ENCODE measurements at places on chromosomes 1 and 21.

DNA sequence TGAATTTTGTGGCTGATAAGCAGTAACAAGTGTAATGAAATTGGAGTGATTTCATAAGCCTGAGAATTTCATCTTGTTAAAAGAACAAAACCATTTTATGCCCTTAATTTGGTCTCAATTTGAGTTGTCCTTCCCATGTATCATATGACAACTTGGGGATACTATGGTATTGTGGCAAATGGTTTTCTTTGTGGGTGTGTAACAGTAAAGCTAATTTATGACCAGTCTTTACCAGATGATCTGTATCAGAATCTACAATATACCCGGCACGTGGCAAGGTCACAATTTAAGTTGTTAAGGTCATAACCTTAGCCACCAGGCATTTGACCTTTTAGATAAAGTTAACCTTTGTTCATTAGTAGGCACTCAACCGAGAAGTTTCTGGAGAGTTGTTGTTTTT is 9.1 kb downstream of the NFIA start:
- no peak for DNase-seq

- DNase-seq = no peak
These were observed 515.3 kb upstream of the NR5A2 start for GRCh38 chr1:199512037-199512710.

DNA sequence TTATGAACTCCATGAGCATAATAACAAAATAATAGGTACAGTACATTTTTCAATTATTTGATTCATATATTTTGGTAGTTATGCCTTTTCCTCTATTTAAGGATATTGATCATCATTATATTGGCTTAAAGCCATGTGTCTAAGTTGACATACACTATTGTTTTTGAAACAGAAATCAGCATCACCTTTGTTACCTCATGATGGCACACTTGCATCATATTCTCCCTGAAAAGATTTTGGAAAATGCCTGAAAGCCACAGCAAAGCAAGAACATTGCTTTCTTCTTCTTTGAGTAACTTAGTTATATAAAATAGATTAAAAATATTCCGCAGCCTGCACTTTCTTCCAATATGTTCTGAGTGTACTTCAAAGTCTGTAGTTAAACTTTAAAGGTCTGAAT is 33.3 kb downstream of the TMPRSS15 start:
- no peak for DNase-seq

GRCh38 chr1:50667710-50668356 is 244.6 kb upstream of the DMRTA2 start:
- no peak for DNase-seq

DNA sequence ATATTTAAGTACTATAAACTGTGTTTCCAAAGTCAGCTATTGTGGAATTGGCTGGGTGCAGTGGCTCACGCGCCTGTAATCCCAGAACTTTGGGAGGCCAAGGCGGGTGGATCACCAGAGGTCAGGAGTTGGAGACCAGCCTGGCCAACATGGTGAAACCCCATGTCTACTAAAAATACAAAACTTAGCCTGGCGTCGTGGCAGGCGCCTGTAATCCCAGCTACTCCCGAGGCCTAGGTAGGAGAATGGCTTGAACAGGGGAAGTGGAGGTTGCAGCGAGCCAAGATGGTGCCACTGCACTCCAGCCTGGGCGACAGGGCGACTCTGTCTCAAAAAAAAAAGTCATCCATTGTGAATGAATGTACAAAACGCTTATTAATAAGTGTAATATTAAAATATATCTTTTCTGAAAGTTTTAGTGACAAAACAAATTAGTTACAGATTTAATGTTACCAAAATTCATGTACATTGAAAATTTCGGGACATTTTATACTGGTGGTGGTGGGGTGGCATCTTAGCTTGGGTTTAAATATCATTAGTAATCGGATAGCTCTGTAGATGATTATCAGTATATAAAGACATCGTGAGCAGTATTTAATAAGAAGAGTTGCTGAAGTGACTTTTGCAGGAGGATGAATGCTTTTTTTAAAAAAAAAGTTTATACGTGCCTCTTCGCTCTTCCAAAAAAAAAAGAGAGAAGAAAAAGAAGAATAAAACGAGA is 503 bp upstream of the SRSF11 start:
- no peak for DNase-seq

DNA sequence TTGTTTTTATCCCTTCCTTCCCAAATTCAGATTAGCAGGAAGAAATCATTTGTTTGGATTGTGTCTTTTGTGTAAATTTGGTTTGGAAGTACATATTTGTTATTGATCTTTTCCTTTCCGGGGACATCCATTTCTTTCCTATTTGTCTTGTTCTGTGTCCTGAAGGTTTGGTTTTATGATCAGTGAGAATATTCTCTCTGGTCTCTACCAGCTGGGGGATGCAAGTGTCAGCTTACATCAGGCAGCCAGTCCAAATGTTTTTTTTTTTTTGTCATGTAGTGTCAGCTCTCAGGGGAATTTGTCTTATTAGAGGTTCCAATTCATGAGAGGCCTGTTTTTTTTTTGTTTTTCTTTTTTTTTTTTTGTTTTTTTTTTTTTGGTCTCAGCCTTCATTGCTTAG is 479.2 kb upstream of the LRRC7 start:
- DNase-seq = no peak

DNA sequence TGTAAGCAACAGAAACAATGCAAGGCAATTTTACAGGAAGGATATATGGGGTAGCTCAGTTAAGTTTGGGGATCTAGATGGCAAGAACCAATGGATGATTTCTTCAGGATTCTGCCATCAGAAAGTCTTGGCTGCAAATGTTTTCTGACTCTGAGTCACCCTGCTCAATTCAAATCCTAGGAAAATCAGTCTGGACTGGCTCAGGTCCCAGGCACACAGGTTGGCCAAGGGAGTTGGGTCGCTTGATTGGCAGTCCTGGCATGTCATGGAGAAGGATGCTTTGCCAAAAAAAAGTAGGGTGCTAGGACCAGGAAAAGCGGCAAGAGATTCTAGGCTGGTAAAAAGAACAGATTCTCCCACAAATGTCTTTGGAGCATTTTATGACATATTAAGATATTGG is 28.9 kb upstream of the S1PR1 start:
- no peak for DNase-seq
